GM20000 (cell line): ENCODE measurements at places on chromosomes 4 and X.
A peak's percentile ranks its signal among the peaks of the same experiment; 100 is the strongest.

DNA sequence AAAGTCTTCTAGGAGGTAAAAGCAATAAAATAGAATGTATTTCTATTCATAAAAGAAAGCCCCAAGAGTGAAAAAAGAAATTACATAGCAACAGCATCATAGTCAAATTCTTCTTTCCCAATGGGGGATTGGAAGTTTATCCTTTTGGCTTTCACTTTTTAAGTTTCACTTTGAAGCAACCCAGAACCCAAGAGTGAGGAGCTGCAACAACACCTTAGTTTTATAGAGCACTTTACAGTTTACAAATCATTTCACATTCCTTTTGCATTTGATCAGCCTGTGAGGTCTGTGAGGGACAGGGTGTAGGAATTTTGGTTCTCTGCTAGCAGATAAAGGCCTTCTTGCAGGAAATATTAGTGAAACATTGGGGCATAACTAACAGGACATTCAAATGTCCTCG lies 112.0 kb upstream of the NDP start:
- no peak for DNase-seq

- DNase-seq: no peak
Measured at GRCh38 chr4:17630228-17630627, 15.8 kb downstream of the MED28 start.

GRCh38 chr4:175823015-175823742 lies 11.1 kb upstream of the GPM6A start:
- peak; percentile 27 for DNase-seq

DNA sequence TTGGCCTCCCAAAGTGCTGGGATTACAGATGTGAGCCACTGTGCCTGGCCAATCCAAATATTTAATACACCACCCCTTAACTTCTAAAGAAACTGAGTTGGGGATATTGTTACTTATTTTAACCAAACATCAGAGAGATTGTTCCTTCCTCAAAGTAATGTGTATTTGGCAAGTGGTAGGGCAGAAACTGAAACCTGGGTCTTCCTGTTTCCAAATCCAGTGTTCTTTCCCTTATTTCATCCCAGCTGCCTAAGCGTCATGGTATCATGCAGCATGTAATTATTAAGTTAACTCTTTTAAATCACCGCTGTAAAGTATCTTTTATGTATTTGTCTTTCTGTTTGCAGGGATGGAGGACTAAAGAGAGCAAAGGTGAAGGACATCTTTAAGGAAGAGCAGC lies 68.4 kb downstream of the GPAT3 start:
- DNase-seq: no peak

GRCh38 chr4:6758728-6759127 lies 23.8 kb upstream of the KIAA0232 start:
- no peak for DNase-seq

DNA sequence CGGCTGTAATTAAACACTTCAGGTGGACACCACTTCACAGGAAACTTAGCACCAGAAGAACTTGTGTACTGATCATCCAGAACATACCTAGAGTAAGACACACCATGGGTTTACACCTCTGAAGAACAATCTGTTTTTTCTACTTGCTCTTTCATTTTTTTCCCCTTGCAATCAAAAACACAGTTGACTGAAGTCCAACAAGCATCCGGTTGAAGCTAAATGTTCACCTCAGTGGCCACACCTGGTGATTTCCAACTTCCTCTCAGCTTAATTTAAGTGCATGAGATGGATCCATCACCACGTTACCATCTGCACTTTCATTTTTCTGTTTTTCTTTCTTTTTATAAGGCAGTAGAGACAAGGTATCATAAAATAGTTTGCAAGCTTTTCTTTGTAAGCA lies 4.9 kb upstream of the TXK start:
- peak; percentile 17 for DNase-seq

DNA sequence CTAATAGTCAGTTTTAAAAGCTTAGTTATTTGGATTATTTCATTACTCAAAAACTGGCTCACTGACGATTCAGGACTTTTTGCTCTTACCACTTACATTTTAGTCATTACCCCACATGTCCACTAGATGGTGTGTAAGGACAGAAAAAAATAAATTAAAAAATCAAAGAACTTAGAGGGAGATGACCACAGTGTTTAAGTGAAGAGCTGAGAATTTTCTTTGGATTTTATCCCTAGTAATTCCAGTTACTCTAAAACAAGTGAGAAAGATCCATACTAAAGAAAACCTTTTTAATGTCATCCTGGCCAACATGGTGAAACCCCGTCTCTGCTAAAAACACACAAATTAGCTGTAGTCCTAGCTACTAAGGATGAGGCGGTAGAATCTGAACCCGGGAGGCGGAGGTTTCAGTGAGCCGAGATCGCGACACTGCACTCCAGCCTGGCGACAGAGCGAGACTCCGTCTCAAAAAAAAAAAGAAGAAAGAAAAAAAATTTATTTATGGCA lies 26.4 kb upstream of the TMPRSS11B start:
- peak; percentile 43 for DNase-seq

DNA sequence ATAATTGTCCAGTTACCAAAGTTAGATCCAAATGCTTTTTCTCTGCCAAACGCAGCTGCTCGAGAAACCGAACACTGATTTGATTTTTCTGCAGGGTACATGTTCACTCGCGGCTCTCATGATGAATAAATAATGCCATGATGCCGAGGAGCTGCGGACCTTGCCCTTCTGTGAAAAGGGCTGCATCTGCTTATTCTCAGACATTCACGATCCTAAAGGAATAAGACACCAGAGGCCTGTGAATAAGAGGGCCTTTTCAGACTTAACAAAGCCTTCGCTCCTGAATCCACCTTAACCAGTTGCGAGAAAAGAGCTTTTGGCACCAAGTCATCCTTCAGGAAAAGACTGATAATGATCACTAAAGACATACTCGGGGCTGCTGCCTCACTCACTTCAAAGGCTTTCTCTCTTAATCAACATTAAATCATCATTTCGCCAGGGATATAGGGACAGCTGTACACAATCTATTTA lies 147.5 kb downstream of the FBXO8 start:
- no peak for DNase-seq

DNA sequence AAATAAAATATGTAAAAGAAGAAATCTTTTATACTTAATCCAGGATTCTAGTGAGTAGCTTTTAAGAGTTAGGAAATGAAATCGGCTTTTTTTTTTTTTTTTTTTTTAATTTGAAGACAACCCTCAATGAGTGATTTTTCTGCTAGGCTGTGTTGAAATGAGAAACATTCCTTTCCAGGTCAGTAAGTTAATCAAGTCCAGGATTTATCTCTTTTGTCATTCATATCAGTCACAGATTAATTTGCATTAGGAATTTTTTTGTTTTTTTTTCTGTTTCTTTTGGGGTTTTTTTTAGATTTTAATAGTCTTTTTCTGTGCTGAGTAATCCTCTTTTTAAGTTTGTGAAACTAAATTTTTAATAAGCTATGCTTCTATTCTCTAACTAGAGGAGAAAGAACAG lies 448.1 kb downstream of the ADGRL3 start:
- no peak for DNase-seq

DNA sequence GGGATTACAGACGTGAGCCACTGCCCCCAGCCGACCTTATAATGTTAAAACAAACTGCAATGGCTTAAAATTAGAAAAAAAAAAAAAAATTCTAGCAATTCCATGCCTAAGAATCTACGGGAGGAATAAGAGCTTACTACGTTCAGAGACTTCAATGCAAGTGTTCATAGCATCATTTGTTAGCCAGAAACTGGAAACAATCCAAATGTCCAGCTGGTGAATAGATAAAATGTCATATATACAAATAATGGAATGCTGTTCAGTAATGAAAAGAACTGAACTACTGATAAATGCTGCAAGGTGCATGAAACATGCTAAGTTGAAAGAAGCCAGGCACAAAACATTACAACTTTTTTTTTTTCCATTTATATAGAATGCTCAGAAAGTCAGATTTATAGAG lies 5.3 kb downstream of the EXOSC9 start:
- no peak for DNase-seq

DNA sequence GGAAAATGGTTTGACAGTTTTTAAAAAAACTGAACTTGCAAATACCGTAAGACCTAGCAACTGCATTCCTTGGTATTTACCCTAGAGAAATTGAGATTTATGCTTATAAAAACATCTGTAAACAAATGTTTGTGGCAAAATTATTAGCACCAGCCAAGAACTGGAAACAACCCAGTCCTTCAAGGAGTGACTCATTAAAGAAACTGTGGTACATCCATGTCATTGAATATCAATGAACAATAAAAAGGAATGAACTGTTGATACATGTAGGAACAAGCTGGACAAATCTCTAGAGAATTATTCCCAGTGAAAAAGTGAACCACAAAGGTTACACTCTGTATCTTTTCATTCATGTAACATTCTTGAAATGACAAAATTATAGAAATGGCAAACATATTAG lies 240.2 kb upstream of the ADAMTS3 start:
- no peak for DNase-seq

- DNase-seq: no peak
Measured at GRCh38 chr4:106624671-106625070, 256.1 kb upstream of the GIMD1 start.

GRCh38 chr4:85854546-85854945 lies 379.6 kb downstream of the ARHGAP24 start:
- DNase-seq: no peak

- DNase-seq: no peak
Measured at GRCh38 chrX:34144246-34144645, 12.1 kb upstream of the FAM47A start.

- DNase-seq: no peak
Measured at GRCh38 chr4:145827885-145828284, 110.7 kb downstream of the ZNF827 start.

- peak; percentile 49 for DNase-seq
Measured at GRCh38 chrX:19889582-19890342, 2.4 kb upstream of the SH3KBP1 start.

DNA sequence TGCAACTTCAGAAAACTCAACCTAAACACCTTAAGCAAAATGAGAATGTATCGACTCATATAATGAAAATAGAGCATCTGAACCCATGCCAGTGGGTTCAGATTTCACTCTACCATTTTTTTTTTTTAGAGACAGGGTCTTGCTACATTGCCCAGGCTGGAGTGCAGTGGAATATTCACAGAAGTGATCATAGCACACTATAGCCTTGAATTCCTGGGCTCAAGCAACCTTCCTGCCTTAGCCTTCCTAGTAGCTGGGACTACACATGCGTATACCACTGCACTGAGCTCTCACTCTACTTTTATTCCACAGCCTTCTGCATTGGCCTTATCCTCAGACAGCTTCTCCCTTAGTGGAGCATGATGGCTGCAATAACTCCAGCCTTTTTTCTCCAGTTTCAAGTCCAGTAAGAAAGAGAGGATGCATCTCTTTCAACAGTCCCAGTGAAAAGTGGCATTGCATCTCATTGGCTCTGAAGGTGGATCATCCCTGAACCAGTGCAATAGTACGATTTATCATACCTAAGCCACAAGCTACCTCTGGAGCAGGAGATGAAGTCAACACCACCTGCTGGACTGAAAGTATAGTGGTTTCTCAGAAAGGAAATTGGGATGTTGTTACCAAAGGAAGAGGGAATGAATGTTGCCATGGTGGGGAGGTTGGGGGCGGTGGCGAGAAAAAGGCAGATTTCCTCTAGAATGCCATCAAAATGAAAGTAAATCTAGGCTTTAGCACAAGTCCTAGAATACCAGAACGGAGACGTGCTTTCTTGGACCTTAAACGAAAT lies 2.0 kb upstream of the SOD3 start:
- DNase-seq: no peak

DNA sequence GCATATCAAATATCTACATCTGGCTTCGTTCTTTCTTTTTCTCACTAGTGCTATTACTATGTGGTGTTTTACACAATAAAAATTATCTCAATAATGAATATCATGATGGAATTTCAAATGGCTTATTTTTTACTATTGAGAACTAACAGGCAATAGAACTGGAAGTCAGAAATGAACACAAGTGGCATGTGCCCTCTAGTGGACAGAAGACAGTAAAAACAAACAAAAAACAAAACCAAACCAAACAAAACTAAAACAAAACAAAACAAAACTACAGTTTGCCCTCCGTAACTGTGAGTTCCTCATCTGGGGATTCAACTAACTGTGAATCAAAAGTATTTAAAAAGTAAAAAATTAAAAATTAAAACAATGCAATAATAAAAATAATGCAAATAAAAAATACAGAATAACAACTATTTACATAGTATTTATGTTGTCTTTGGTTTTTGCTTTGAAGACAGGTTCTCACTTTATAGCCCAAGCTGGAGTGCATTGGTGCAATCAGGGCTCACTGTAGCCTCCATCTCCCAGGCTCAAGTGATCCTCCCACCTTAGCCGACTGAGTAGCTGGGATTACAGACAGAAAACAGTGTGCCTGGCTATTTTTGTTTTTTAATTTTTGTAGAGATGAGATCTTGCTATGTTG lies 195.6 kb upstream of the TACR3 start:
- peak; percentile 34 for DNase-seq

DNA sequence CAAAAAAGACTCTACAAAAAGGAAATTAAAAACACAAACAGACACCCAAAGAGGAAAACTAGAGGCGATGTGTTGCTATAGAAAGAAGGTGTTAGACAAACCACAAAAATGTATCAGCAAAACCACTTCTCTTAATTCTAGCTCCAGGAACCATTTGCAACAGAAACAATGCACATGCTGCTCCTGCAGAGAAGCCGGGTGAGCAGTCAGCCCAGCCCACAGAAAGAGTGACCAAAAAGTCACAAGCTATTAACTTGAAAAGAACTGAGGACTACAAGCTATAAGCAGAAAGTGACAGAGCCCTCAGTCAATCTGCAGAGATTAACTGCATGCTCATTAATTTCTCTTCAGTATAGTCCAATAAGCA lies 96.2 kb upstream of the KLHL13 start:
- peak; percentile 27 for DNase-seq

- no peak for DNase-seq
Measured at GRCh38 chr4:6478546-6479220, 6.3 kb upstream of the PPP2R2C start.

- peak; percentile 18 for DNase-seq
Measured at GRCh38 chrX:100895365-100896075, 21.4 kb upstream of the NOX1 start.

DNA sequence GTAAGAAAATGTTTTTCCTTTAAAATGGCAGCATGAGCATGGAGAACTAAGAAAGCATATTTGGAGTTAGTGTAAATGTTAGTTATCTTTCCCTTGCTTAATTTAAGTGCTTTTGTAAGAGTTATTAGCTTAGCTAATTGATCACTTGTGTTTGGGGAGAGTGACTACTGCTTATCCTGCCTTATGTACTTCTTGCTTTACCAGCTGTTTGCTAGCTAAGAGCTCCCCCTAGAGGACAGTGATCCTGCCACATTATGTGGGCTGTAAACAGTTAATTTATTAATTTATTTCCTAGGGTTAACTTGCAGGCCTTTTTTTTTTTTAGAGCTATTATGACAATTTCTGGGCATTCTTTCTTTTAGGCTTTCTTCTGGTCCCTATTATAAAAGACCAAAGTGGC lies 435.8 kb downstream of the MAGEB5 start:
- no peak for DNase-seq

GRCh38 chrX:154379569-154379951 lies 465 bp downstream of the EMD start:
- DNase-seq: no peak

DNA sequence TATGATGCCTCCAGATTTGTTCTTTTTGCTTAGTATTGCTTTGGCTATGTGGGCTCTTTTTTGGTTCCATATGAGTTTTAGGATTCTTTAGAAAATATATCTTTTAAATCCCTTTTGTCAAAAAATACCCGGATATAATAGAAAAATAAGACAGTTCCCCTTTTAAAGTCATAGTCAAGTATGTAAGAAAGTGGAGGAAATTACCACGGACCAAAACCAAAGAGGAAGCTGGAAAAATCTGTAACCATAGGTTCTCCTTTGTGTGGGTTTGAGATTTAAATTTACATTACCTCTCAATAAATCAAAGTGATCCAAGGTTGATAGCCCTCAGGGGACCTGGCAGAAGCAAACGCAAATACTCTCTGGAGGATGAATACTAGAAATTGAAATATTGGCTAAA lies 58.3 kb upstream of the PACRGL start:
- DNase-seq: no peak
